NCI-H1092 treated with DMSO at 0.1 percent for 48 hours (cell line): ENCODE measurements at places on chromosomes 6 and 20.

DNA sequence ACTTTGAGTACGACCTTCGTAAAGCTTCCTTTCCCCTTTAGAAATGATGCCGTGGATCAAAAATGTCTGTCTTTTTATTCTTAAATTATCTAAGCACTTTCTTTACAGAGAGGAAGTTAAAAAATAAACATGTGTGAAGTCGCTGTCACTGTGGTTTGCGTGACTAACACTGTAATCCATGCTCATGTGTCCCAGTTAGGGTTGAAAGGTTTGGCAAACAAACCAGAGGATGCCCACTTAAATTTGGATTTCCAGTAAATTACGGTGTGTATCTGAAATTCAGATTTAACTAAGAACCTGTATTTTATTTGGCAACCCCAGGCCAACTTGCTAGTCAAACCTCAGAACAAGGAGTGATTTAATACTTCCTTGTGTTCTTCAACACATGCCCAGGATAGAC lies 21.1 kb downstream of the HLA-DRB1 start:
- no peak for DNase-seq

DNA sequence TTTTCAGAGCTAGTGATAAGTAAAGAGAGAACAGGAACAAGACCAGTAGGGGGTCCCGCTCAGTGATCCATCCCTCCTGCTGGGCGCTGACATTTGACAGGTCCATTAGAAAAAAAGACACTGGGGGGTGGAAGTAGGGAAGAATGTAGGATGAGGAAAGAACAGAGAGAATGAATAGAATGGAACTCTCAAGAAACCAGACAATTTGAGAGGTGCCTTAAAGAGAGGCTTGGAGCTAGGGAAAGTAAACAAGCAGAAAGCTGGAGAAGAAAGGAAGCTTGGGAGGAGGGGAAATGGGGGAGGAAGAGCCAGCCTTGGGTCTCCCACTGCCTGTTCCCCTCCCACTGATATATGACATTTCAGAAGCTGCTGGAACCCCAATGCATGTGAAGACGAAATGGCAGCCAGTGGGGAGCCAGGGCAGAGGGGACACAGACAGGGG lies 8.4 kb downstream of the GABBR1 start:
- no peak for DNase-seq

DNA sequence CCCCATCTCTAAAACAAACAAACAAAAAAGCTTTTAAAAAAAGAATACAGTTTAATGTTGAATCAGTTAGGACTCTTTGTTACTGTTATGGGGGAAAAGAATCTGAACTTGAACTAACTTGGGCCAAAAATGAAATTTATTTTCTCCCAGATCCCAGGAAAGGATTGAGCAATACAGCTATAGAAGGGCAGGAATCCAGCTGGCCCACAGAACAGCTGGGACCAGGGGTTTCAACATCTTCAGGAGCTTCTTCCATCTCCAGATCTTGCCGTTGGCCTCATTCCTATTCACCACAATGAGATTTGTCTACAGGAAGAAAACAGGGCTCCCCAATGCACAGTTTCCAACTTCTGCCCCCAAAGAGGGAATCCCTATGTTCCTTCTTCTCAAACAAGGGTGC lies 43.2 kb upstream of the AKAP12 start:
- no peak for DNase-seq

GRCh38 chr6:50791900-50792508 lies 26.7 kb upstream of the TFAP2B start:
- peak; percentile 2 for DNase-seq

DNA sequence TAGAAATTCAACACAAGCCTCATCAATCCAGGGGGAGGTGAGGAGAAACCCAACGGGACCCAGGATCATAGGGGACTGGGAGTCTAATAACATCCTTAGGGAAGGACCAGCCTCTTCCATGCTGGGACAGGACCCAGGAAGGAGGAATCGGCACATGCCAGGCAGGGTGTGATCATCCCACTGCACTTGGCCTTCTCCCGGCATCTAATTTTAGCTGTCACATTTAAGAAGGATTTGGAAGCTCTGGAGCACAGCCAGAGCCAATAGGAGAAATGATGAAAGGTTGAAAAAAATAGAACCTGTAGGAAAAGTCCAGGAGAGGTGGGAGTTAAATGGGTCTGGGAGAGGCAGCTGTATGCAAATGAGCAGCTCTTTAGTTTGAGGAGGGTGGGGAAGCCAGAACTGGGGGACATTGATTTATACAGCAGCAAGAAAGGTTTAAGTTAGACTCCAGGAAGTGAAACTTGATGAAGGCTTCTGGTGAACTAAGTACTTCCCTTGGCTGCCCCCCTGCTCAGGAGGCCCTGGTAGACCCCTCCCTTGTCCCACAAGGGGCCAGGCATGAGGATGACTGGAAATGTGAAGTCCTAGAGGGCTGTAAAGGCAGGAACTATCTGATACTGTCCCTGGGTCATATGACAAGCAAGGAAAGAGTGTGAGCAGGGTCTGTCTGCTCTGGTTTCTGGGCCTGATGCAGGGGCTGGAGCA lies 260.3 kb downstream of the LRFN2 start:
- peak; percentile 39 for DNase-seq

- no peak for DNase-seq
Observed at GRCh38 chr20:58900397-58900796, 47.9 kb downstream of the GNAS start.

DNA sequence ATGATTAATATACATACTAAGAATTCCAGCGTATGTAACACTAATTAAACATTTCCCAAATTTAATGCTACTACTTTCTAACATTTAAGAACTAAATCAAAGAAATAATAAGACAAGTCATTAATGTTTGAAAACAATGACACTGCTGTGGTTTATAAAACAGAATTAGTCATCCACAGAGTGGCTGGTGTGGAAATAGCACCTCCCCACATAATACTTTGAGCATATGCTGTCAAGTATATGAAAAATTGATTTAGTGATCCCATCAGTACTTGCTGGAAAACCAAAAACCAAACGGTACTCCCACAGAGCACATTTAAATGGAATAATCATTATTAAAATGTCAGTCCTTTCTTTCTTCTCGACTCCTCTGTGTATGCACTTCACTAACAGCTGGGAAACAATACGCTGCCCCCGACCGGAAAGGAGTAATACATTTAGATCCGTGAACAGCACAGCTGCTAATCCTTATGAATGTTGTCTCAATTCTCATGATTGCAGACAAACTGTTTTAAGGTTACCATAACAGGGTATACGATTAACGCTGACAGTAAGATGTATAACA lies 78.4 kb downstream of the PREP start:
- DNase-seq = peak; percentile 45

- no peak for DNase-seq
Observed at GRCh38 chr6:112827793-112828192, 480.7 kb downstream of the RFPL4B start.

DNA sequence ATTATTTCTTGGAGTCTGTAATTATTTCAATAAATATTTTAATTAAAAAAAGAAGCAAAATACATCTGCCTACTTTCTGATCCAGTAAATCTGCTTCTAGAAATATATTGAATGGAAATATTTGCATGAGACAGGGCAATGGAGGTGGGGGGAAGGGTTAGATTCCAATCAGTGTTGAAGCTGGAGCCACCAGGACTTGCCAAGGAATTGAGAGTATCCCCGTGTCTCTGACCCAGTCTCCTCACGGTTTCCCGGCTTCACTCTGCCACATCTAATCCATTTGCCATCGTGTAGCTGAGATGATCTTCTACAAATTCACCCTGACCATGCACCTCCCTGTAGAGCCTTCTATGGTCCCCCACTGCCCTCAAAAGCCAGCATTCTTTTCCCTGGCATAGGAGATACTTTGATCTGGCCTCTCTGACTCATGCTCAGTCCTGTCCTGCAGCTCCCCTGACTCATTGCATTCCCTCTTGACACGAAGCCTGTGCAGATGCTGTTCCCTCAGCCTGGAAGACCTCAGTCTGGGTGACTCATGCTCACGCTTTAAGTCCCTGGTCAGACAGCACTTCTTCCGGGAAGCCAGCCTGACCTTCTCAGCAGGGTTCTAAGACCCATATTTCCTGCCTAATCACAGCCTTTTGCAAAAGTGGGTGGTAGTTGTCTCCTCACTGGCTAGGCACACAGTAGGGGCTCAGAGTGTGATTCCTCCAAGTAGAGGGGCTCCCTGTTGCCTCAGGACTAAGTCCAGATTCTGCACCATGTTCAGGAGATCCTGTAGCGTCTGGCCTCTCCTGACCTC lies 23.0 kb upstream of the FKBP1A start:
- DNase-seq = no peak
